ENCODE measurements at places on chromosomes 3 and 15.

DNA sequence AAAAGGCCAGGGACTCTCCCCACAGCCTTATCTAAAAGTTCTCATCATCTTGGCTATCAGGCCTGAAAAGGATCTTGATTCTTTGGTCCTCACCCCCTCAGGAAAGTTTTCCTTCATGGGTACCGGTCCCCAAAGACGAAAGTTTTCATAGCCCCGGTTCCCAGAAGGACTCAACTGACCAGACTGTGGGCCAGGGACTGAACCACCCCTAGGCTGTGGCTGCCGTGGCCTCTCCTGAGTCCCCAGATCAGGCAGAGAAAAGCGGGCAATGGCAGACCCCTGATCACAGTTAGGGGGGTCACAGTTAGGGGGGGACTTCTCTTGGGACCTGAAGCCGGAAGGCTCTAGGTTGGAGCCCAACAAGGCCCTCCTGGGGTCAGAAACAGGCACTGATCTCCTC is 54.8 kb downstream of the LHFPL4 start:
- DNase-seq = no peak

DNA sequence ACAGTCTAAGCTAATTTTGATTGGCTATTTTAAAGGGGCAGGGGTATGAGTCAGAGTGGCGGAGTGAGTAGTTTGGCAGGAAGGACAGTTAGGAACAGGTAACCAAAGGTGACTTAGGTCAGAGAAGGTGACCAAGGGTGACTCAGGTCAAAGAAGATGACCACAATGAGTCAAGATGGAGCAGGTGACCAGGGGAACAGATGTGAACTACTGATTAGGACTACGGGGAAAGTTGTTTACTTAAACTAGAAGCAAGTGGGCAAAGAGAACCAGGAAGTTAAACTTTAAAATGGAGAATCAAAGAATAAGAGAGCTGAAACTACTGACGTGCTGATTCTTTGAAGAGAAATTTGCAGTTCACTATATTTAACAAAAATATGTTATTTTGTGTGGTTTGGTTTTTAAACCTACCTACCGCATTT is 14.1 kb upstream of the CA12 start:
- no peak for DNase-seq

DNA sequence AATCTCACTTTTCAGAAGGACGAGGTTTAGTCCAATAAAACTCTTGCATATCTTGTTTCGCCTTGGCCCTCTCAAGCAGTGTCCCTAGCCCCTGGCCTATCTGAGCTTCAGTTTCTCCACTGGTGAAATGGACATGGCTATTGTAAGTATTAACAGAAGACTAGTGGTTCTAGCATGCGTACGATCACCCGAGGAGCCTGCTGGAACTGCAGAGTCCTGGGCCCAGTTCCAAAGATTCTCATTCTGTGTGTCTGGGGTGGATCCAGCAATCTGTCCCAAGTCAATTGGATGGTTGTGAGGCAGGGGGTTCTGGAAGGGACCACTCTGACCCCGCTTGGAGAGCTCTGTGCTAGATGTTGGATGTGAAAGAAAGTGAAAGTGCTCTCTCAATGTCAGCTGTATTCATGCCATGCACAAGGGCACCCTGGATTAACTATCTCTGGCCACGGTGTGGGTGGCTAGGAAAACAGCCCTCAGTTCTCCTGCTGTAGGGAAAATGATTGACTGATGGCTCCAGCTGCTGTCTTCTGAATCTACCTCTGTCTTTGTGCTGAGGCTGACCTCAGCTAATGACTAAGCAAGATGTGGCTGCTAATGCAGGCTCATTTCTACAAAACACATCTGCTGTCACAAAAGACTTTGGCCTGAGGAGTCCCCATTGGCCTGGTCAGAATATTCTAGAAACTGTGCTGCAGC is 1.9 kb upstream of the PLA1A start:
- DNase-seq = no peak

DNA sequence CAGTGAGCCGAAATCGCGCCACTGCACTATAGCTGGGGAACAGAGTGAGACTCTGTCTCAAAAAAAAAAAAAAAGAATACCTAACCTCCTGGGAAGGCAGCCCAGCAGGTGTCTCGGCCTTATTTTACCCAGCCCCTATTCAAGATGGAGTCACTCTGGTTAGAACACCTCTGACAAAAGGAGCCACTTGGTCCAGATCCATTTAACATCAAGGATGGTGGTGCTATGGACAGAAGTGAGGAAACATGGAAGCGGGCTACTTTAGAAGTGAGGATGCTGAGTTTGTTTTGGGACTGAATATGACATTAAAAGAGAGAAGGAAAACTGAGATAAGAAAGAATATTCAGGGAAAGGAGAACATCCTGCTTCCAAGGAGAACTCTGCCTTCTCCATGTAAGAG is 14.7 kb downstream of the GLDN start:
- DNase-seq = no peak

All from activated CD4-positive, alpha-beta T cell treated with anti-CD3 and anti-CD28 coated beads, Interleukin-2, amount 50 U/mL, for 4 hours (primary cell).